ENCODE measurements at places on chromosomes 4 and X. TPM values are rescaled to one million over a fixed set of nuclear protein-coding genes. Genes with fewer than 3 reads are reported as not detected.

Gene CFAP299
- 0.96 TPM for total RNA-seq

Gene TTC29
- 0.72 TPM for total RNA-seq

Gene USP17L30
- total RNA-seq: not detected

Gene AADAT
- 6.0 TPM for total RNA-seq

Gene ZMAT1
- total RNA-seq: 13.0 TPM

Gene PDLIM3
- total RNA-seq: 361 TPM

Gene TGIF2LX
- 0.72 TPM for total RNA-seq

Gene CT55
- total RNA-seq: 6.5 TPM

Gene KCNE5
- not detected for total RNA-seq

GRCh38 chr4:174420316-174420715 is 102.0 kb downstream of the HPGD start:
- DNase-seq: no peak

- no peak for DNase-seq
These were observed 210.5 kb downstream of the ADAMTS3 start for GRCh38 chr4:72358483-72358882.

- DNase-seq: no peak
These were observed 168.4 kb upstream of the NHS start for GRCh38 chrX:17206584-17206983.

DNA sequence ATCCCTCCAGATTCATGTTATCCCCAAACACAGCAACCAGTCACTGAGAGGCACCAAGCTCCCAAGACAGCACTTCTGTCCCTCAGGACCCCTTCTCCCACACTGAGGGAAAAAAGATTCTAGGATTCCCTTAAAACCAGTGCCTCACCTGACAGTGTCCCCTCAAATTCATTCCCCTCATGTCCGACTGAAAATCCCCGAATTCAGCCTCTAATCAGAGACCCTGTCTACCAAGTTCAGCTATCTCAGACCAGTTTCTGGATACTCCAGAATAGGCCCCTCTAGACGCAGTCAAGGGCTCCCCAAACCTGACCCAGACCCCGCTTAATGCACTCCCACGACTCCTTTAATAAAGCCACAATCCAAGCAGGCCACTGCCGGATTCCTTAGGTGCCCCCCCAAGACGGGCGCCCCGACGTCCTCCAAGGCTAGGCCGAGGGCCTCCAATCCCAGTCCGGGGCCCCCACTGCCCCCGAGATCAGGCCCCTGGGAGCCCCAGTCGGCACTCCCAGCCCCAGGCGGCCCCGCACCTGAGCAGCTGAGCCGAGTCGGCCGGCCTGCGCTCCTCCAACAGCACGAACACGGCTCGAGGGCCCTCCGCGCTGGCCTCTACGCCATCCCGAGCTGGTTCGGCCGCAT is 457 bp downstream of the TFE3 start:
- no peak for DNase-seq

DNA sequence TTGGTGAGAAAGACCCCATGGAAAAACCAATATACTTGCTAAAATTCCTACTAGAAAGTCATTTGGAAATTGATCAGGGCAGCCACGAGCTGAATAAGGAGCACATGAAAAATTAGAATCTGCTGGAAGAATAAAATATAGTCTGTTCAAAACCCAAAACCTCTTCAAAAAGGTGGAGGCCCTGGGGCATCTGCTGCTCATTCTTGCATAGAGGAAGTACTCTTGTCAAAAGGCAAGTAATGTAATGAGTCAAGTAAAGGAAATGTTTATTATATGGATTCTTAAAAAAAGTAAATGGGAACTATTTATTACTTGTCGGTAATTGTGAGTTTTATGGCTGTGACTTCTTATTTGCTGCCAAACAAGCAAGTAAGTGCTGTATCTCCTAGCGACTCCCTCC is 109.5 kb downstream of the GK start:
- no peak for DNase-seq

DNA sequence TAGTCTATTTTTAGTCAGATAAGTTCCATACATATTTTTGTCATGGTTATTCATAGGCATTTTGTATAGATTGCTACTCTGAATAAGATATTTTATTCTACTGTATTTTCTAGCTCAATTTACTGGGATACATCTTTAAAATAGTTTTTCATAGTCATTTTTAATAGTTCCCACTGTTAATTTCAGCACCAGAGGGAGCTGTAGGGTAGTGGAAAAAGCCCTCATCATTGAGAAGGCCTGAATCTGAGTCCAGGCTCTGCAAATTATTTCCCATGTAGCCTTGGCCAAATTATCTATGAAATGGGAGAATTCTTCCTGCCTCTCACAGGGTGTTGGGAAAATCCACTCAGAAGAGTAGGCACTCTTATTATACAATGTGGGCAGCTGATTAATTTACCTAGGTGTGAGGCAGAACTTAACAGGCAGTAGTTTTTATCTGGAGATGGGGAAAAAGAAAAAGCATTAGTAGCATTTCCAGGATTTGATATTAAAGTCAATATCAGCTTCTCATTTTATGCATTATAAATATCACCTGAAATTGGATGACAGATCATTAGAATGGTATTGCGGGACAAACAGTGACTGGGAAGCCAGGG is 102.9 kb upstream of the PAQR3 start:
- peak; percentile 19 for DNase-seq

DNA sequence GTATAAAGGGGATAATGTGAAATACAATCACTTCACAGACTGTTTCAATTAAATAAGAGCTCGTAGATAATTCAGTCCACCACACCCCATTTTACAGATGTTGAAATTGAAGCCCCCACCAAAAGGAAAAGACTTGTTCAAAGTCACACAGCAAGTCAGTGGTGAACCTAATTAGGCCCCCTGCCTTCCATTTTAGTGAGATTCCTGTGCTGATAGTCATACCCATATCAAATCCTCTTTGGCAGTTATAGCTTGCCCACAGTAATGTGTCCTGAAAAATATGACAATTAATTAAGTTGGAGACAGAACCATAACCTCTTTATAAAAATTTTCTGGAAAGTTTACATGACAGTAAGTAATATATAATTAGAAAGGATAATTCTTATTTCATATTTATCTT is 58.0 kb downstream of the AR start:
- no peak for DNase-seq

DNA sequence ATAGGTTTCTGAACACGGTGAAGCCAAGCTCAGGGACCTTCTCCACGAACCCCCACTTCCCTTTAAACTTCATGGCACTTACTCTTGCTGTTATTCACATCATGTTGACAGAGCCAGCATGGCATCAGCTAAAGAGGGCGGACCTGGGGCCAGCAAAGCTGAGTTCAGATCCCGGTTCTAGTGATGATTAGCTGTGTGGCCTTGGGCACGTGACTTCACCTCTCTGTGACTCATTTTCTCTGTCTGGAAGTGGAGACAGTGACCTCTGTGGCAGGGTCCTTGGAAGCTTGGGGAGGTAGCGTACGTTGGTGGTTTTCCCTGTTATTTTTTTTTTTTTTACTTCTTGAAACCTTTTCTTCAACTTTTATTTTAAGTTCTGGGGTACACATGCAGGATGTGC is 13.4 kb downstream of the EVC start:
- DNase-seq: no peak

DNA sequence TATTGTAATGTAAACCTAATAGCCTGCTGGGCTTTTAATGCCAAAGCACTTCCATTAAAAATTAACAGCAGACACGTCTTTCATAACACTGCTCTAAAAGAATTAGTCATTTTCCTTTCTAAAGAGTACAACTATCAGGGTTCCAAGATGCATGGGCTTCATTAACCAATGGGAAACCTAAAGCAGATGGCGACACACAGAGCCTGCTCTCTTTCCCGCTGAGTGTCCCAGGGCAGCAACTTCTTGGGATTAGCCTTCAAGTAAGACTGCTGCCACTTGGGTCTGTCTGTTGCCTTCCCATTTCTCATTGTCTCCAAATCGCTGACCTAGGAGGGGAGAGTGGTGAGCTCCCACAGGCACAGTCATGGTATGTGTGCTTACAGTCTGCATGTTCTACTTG is 14.0 kb upstream of the PHKA2 start:
- no peak for DNase-seq

DNA sequence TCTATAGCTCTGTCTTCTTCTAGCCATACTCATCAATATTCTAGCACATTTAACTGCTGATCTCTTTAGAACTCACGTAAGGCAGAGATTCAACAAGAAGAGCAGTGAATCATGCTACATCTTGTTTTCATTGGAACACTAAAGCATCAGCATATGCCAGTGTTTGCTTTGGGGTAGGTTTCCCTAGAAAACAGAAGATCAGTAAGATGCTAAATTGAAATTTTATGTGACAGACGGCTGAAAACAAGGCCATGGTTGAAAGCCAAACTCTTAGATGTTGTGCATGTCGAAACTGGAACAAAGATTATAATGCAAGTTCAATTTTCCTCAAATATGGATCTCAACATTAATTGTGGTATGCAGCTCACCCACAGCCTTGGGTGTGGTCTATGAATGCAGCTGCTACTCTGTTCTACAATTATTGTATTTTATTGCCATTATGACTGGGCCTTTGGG is 107.6 kb downstream of the PDLIM5 start:
- DNase-seq: no peak

DNA sequence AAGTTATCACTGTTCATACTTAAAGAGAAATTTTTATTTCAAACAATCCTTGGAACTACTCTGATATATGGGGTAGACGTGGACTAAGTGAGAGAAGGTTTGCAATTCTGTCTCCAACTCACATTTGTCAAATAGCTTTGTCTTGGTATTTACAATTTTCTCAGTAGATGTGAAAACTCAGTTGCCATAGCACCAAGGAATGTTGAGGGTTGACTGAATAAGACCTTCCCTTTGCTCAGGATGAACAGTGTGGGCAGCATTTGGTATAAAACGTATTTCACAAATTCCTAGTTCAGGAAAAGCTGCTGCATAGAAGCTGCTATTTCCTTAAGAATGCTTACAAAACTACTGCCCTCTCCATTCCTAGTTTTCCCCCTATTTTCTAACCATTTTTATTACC is 399.5 kb downstream of the NKX6-1 start:
- DNase-seq: peak; percentile 3

DNA sequence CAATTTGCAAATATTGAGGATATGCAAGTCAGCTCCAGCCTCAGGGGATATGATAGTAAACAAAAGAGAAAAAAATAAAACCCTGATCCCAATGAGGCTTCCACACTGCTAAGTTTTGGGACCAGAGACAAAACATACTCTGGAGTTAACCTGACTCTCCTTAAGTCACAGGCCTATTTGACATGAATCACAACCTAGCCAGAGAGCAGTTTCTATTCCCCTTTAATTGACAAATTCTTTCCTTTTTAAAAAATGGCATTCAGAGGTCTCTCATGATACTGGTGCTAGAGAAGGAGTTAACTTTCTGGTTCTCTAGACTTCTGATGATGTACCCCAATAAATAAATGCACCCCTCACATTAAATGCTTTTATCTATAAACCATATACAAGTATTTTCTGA is 8.8 kb downstream of the ACSL1 start:
- no peak for DNase-seq

DNA sequence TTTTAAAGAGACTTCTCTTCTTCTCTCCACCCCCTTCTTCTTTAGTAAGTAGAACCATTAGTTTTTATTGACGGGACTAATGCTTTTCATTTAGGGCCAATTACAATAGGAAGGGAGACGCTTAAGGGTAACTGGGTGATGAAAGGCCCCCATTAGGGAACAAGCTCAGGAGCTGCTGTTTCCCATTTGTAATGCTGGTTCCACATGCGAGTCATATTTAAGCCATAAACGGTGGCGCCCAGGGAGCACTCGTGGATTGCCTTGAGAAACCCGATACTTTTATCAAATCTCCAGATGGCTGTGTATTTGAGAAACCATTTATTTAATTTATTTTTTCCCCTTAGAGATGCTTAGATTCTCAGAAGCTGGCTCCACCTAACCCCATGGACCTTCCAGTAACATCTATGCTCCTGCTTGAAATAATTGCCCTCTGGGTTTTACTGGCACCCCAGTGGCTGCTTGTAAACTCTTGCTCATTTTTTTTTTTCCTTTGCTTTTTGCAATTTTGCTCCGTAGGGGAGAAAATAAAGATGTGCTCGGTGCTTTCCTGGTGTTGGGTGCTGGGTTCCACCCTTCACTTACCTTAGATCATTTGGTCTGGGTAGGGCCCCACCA is 124.2 kb upstream of the MSX1 start:
- peak; percentile 49 for DNase-seq

DNA sequence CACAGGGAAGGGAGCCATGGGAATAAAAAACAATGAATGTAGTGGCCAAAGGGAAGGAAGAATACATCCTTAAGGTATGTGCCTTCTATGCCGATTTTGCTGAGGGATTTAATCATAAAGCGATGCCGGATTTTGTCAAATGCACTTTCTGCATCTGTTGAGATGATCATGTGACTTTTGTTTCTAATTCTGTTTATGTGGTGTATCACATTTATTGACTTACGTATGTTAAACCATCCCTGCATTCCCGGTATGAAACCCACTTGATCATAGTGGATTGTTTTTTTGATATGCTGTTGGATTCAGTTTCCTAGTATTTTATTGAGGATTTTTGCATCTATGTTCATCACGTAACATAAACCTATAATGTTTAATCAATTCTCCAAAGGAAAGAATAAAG is 60.0 kb downstream of the SSX7 start:
- DNase-seq: no peak

DNA sequence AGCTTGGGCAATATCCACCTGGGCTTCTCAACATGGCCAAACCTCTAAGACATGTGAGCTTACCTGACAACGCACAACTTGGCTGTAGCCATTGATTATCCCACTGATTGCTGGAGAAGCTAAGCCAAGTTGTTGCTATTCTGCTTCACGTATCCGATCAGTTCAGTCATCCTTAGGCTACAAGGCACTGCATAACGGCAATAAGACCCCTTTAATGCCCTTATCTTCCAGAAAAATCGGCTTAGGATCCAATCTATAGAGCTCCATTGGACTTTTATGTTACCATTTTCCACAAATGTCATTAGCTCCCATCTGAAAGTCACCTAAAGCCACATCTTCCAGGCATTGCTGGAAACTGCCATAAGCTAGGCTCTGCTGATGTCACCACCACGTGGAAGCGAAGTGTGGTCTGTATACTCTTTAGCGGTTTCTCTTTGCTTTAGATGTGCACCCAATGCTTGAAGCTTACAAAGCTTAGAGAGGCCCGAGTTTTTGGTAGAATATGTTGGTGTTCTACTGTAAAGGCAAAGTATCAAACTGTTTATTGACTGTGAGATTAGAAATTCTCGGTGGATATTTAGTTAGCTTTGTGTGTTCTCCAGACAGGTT is 163.1 kb downstream of the CPE start:
- no peak for DNase-seq

GRCh38 chrX:120522820-120523219 is 37.9 kb downstream of the CUL4B start:
- no peak for DNase-seq
